ENCODE measurements at places on chromosomes 5 and 9.

- no peak for DNase-seq
Observed at GRCh38 chr9:86549401-86549811, 195.2 kb upstream of the TUT7 start.

DNA sequence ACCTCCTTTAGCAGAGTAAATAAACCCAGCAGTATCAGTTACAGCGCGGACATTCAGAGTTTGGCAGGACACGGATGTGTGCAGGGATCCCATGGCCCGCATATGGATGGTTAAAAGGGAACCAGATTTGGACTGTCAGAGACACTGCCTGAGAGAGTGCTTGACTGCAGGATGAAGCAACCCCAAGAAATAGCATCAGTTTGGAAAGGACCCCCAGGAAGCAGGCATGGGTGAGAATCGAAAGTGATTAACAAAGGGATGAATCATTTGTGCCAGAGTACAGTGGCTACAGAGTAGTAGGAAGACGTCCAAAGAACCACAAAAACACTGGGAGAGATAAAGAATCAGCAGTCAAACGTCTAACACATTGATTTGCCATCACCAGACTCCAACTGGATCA, 5.5 kb downstream of the C7 start:
- DNase-seq = no peak

- no peak for DNase-seq
Observed at GRCh38 chr5:109324931-109325330, 84.8 kb downstream of the PJA2 start.

DNA sequence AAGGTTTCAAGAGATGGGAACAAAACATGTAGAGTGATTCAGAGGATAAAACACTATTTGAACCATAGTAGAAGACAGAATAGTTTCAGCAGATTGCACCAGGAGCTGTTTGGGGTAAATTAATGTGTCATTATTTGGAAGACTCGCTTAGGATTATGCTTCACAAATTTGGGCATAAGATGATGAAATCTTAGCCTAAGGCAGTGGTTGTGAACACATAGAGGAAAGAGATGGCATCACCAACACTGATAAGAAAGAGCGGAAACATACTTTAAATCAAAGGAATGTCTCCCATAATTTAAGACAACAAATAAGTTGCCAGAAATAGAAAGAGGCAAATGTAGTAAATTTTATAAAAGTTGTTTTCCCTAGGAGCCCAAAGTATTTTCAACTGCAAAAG, 66.1 kb upstream of the TBCA start:
- DNase-seq = no peak

DNA sequence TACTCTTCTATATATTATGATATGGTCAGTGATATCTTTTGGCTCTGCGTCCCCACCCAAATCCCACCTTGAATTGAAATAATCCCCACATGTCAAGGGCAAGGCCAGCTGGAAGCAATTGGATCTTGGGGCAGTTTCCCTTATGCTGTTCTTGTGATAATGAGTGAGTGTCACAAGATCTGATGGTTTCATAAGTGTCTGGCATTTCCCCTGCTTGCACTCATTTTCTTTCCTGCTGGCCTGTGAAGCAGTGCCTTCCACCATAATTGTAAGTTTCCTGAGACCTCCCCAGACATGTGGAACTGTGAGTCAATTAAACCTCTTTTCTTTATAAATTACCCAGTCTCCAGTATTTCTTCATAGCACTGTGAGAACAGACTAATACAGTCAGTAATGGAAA, 45.0 kb upstream of the TNC start:
- DNase-seq = no peak

DNA sequence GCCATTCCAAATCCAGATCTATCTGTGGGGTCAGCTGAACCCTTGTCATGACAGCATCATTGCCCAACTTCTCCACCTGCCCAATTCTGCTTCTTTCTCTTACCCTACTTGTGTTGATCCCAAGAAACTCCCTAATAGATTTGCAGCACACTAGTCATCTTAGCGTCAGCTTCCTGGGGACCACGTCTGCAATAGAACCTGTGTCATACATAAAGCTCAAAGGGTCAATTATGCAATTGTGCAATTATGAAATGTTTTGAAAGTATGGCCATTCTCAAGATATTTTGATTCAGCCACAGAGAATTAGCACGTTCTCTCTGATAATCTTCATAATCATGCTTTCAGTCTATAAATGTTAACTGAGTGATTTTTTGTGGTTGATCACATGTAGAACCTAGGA, 87.4 kb upstream of the PAPPA start:
- no peak for DNase-seq

DNA sequence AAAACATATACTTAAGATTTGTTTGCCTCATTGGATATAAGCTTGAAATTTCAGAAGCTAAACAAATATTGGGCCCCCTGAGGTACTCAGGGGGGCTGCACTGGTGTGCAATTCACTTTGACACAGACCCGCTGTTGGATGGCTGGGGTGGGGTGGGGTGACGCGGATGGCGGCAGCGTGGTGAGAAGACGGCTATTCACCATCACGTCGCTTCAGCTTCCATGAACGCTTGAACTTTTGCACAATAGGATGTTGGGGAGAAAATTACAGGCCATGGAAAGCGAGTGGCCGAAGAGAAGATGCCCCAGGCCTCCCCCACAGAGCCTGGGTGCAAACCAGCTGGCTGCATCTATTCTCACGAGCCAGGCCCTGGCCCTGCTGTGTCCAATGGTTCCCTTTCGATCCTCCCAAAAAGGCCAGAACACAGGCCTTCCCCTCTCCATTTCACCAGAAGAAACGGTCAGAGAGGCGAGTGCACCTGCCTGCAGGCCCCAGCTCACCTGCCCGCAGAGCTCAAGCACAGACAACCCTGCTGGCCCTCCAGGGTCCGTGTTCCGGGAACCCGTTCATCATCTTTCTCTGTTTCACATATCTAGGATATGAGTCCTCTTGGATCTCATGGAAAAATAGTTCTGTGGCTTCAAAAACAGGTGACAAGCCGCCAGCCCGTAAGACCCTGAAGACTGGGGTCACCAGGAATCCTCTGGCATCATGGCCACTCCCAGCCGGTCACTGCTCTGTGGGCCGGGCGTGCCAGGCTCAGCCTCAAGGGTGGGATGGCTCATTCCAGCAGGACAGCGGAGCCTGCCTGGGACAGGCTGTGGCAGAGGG, 46.8 kb upstream of the SARDH start:
- DNase-seq = no peak

- no peak for DNase-seq
Observed at GRCh38 chr5:176151281-176151680, 86.9 kb upstream of the SIMC1 start.
